Activated naive CD4-positive, alpha-beta T cell treated with anti-CD3 and anti-CD28 coated beads for 36 hours (primary cell): ENCODE measurements at places on chromosomes 7 and 10. TPM values are rescaled to one million over a fixed set of nuclear protein-coding genes. Genes with fewer than 3 reads are reported as not detected.

ASB10 gene
- not detected for total RNA-seq

RBM48 gene
- 11.3 TPM for total RNA-seq

DNA sequence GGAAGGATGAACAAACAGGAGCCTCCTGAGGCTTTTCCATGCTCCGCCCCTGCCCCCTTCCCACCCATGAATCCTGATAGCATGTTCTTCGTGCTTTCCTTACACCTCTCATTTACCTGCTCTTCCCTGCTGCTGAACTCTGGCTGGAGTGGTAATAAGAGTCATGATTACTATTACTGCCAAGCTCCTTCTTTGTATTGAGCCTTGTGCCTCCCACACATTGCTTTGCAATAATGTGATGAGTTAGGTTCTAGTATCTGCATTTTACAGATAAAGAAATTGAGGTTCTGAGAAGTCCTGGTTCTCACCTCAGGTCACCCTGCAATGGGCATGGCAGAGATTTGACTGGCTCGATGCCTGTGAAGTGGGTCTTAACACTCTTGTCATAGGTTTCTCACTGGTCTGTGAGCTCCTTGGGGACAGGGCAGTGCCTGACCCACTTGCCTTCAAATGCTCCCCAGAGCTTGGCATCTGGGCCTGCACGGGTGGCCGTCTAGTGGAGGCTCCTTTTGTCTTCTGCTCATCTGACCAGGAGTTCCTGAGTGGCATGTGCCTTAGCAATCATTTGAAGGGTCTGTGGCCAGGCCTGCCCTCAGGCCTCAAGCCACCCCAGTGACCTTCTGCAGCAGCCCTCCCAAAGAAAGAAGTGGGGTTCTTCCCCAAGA lies 309.2 kb upstream of the ZMIZ1 start:
- H3K36me3 ChIP-seq, result no peaks in the 10 kb centered on the region
- H3K4me1 ChIP-seq, result peaks cover 16% of the 10 kb centered on the region
- no peaks in the 10 kb centered on the region for H3K27me3 ChIP-seq
- DNase-seq, result no peak
- no peak overlapping the region for H3K27ac ChIP-seq

DNA sequence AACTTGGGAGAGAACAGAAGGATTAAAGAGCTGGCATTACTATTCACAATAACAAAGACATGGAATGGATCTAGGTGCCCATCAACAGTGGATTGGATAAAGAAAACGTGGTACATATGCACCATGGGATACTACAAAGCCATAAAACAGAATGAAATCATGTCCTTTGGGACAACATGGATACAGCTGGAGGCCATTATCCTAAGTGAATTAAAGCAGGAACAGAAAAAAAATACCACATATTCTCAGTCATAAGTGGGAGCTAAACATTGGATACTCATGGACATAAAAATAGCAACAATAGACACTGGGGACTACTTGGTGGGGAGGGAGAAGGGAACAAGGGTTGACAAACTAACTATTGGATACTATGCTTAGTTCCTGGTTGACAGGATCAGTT lies 133.2 kb upstream of the ITGB1 start:
- no peak overlapping the region for H3K4me3 ChIP-seq
- peaks cover 16% of the 10 kb centered on the region for H3K4me1 ChIP-seq
- H3K27me3 ChIP-seq, result no peaks in the 10 kb centered on the region
- H3K27ac ChIP-seq, result no peak overlapping the region

GRCh38 chr7:82091126-82091684 lies 321.4 kb upstream of the HGF start:
- no peak overlapping the region for H3K27ac ChIP-seq
- DNase-seq, result no peak
- no peaks in the 10 kb centered on the region for H3K36me3 ChIP-seq
- H3K27me3 ChIP-seq, result no peaks in the 10 kb centered on the region
- H3K4me3 ChIP-seq, result no peak overlapping the region

- H3K27ac ChIP-seq, result no peak overlapping the region
- peaks cover 56% of the 10 kb centered on the region for H3K27me3 ChIP-seq
- no peaks in the 10 kb centered on the region for H3K36me3 ChIP-seq
- no peak for DNase-seq
- no peak overlapping the region for H3K4me3 ChIP-seq
- peaks cover 21% of the 10 kb centered on the region for H3K4me1 ChIP-seq
These were observed 8.4 kb downstream of the TCF7L2 start for GRCh38 chr10:112958275-112958995.

- no peak for DNase-seq
- H3K4me3 ChIP-seq, result no peak overlapping the region
- no peak overlapping the region for H3K27ac ChIP-seq
- H3K36me3 ChIP-seq, result no peaks in the 10 kb centered on the region
- H3K4me1 ChIP-seq, result no peaks in the 10 kb centered on the region
These were observed 82.5 kb upstream of the BAIAP2L1 start for GRCh38 chr7:98483276-98483963.

GRCh38 chr10:88962336-88962735 lies 9.8 kb upstream of the ACTA2 start:
- H3K4me1 ChIP-seq, result peaks cover 24% of the 10 kb centered on the region
- H3K36me3 ChIP-seq, result no peaks in the 10 kb centered on the region
- no peaks in the 10 kb centered on the region for H3K27me3 ChIP-seq
- H3K4me3 ChIP-seq, result no peak overlapping the region
- DNase-seq, result no peak

DNA sequence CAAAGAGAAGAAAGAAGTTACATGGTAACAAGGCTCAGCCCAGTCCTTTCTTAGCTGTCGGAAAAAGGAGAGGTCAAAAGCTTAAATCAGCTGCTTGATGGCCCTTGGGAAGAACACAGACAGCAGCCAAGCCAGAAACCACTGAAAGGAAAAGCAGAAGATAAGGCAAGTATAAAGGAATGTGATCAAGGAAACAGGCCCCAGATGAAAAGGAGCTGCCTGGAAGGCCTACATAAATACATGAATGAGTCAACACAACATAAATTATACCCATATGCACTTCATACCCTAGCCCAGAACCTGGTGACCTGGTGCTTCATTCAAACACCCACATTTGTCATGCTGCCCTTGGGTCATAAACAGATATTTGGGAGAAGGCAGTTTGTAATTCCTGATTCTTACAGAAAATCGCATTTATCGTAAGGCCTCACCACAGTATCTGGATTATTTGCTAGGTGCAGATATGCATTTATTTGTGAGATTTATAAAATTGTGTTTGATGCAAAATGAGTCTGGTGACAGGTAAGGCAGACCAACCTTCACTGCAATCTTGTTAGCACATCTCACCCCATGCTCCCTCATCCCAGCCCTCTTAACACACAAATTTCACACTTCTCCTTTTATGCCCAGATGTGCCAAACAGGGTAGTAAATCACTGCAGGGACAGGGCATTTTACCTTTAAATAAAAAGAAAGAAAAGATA lies 94.9 kb upstream of the KCNIP2 start:
- H3K27ac ChIP-seq, result no peak overlapping the region
- peaks cover 1% of the 10 kb centered on the region for H3K4me1 ChIP-seq

DNA sequence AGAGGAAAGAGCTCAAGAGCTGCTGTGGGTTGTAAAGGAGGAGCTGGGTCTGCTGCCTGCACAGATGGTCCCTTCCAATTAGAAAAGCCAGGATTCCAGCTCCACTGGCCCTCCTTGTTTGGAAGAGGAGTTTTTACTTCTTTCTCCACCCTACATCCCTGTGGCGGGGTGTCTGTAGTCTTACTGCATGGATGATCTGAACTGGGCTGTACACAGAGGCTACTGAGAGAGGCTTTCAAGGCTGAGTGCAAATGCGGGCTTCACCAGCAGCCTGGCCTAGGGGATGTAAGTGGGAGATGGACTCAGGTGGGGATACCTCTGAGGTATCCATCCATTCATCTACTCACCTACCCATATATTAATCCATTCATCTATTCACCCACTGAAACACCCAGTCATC lies 7.1 kb upstream of the CXCL12 start:
- no peak for DNase-seq
- H3K4me3 ChIP-seq, result no peak overlapping the region
- H3K36me3 ChIP-seq, result no peaks in the 10 kb centered on the region
- H3K27me3 ChIP-seq, result peaks cover 26% of the 10 kb centered on the region
- H3K4me1 ChIP-seq, result no peaks in the 10 kb centered on the region

- H3K27ac ChIP-seq, result no peak overlapping the region
- H3K27me3 ChIP-seq, result no peaks in the 10 kb centered on the region
- peaks cover 11% of the 10 kb centered on the region for H3K36me3 ChIP-seq
- H3K4me1 ChIP-seq, result peaks cover 2% of the 10 kb centered on the region
These were observed 100.1 kb downstream of the PODXL start for GRCh38 chr7:131456338-131456737.

DNA sequence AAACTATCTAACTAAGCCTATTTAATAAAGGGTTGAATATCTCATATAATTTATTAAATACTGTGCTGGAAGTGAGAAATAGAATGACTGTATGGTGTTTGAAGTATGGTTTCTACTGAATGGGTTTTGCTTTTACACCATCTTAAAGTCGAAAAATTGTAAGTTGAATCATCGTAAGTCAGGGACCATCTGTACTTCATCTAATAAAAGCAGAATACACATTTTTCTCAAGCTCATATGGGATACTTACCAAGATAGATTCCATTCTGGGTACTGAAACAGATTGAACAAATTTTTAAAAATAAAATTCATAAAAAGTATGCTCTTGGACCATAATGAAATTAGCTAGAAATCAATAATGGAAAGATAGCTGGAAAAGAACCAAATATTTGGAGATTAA lies 285.4 kb downstream of the CXCL12 start:
- no peaks in the 10 kb centered on the region for H3K36me3 ChIP-seq
- H3K4me1 ChIP-seq, result no peaks in the 10 kb centered on the region
- no peak overlapping the region for H3K4me3 ChIP-seq
- no peak for DNase-seq
- no peaks in the 10 kb centered on the region for H3K27me3 ChIP-seq

DNA sequence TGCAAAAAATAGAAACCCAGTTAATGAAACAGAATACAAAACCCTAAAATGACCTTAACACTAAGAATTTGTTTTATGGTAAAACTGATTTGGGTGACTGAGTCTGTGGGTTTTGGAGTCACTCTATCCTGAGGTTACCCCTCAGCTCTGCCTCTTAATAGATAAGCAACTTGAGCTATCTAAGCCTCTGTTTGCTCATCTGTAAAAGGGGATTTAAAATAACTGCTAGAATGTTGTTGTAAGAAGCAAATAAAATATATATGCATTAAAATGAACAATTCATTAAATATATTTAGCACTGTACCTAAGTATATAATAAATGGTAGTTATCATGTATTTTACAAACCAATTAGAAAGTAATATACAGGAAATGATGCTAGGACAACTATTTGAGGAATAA lies 115.4 kb downstream of the CABCOCO1 start:
- no peak for DNase-seq
- no peak overlapping the region for H3K4me3 ChIP-seq
- peaks cover 17% of the 10 kb centered on the region for H3K4me1 ChIP-seq
- no peaks in the 10 kb centered on the region for H3K36me3 ChIP-seq

GRCh38 chr10:96301616-96302015 lies 2.6 kb upstream of the DNTT start:
- H3K36me3 ChIP-seq, result no peaks in the 10 kb centered on the region
- no peak for DNase-seq
- peaks cover 45% of the 10 kb centered on the region for H3K4me1 ChIP-seq

DNA sequence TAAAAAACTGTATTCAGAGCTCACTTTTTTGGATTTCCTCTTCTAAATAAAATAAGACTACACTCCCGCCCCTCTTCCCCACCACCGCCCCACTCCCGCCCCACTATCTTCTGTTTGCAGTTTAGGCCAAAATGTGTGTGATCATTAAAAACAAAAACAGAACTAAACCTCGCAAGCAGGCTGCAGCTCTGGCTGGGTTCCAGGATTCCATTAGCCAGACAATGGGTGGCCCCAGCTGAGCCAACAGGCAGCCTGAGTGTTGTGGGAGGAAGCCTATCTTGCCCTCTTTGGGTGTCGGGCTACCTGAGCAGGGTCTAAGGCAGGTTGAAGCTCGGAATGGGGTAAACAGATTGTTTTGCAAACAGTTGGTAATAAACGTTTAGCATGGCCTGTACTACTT lies 41.7 kb downstream of the ARL4A start:
- peaks cover 13% of the 10 kb centered on the region for H3K4me1 ChIP-seq
- no peak overlapping the region for H3K27ac ChIP-seq
- DNase-seq, result no peak
- no peak overlapping the region for H3K4me3 ChIP-seq
- no peaks in the 10 kb centered on the region for H3K27me3 ChIP-seq

GRCh38 chr10:100076750-100077149 lies 4.9 kb downstream of the CPN1 start:
- peaks cover 12% of the 10 kb centered on the region for H3K27me3 ChIP-seq
- no peak overlapping the region for H3K27ac ChIP-seq
- no peak for DNase-seq
- no peak overlapping the region for H3K4me3 ChIP-seq
- H3K4me1 ChIP-seq, result no peaks in the 10 kb centered on the region

DNA sequence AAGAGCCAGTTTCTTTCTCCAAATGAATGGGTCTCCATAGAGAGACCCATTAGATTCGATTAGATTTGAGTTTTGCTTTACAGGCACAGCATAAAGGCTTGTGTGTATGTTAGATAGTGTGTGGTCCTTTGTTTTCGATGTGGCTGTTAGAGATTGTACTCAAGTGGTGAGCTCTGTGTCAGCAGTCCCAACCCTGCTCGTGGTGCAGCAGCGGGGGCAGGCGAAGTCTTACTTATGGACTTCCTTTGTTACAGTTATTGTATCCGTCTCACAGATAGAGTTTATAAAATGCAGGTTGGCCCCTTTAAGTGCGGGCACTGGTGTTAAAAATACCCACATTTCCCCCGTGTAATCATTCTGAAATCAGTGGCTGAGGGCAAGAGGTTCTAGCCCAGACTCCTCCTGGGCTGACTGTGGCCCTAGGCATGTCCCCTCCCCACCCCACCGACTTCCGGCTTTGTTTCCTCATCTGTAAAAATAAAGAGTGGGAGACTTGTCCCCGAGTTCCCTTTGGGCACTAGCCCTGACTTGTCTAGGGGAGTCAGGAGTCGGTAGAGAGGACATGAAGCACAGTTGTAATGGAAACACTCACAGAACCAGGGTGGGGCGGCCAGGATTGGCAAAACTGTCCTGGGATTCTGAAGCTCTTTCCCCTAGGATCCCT lies 28.6 kb downstream of the MTURN start:
- H3K4me3 ChIP-seq, result peak overlapping the region; percentile 43
- peak overlapping the region; percentile 72 for H3K27ac ChIP-seq
- peak; percentile 58 for DNase-seq
- no peaks in the 10 kb centered on the region for H3K27me3 ChIP-seq
- no peaks in the 10 kb centered on the region for H3K36me3 ChIP-seq
- H3K4me1 ChIP-seq, result peaks cover 42% of the 10 kb centered on the region

GRCh38 chr7:94314413-94315410 lies 80.0 kb upstream of the COL1A2 start:
- no peak overlapping the region for H3K27ac ChIP-seq
- no peaks in the 10 kb centered on the region for H3K4me1 ChIP-seq
- H3K36me3 ChIP-seq, result no peaks in the 10 kb centered on the region
- no peak for DNase-seq
